ENCODE measurements at places on chromosomes 5 and 9. TPM values are rescaled to one million over a fixed set of nuclear protein-coding genes. Genes with fewer than 3 reads are reported as not detected.

DNA sequence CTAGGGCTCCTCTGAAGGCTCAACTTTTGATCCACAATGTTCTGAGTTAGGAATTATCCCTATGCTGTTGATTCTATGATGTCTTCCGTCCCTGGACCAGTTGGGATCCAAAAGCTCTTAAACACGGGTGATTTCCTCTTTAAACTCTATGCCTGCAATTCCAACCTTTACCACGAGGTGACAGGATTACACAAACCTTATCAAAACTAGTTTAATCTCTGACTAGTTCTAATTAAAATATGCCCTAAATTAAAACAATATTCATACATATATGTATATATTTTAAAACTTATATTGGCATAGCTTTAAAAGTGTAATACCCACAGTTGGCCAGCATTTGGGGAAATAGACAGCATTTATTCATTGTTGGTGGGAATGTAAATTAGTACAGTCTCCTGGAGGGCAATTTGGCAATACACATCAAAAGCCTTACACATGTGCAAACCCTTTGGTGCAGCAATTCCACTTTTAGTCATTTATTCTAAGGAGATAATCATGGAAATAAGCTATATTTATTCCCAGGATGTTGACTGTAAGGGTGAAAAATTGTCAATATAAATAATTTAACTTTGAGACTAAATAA lies 51.6 kb upstream of the PHYKPL start:
- no peak for DNase-seq

GRCh38 chr5:143258559-143259253 lies 144.8 kb downstream of the NR3C1 start:
- no peak for DNase-seq

DNA sequence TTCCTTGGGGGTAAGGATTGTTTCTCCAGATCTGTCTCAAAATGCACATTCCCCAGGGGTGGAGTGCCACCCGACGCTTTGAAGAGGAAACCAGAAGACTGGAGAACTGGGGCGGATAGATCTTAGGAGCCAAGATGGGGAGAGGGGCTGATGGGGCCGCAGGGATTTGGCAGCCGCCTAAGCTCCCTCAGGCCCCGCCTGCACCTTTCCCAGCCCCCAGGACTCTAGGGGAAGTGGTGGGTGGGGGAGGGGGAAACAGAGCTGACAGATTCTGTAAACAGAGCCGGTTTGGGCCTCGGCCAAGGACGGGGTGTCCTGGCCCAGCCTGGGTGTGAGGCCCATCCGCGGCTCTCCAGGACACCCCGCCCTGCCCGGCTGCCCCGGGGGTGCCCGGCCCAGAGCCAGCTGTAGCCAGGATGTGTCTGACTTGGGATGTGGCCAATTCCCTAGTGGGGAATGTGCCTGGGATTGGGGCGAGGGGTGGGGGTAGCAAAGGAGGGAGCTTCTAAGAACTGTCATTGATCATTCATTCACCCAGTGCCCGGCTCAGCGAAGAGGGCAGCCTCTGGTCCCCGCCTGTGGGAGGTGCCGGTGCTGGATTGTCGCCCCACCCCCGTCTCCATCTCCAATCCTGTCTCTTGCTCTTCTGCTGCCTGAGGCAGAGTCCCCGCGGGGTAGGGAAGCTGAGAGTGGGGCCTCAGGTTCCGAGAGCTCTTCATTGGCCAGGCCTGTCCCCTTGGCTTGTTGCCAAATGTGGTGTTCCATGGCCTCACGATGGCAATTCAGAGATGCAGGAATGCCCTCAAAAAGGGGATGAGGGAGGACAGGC lies 54.8 kb upstream of the CDKN2AIPNL start:
- DNase-seq = no peak

The DDX46 gene
- total RNA-seq = 96.1 TPM

The TEX48 gene
- total RNA-seq = not detected

Data from Caco-2 (cell line).